Fibroblast of skin of abdomen (primary cell): ENCODE measurements at places on chromosomes 5 and 9.
A peak's percentile ranks its signal among the peaks of the same experiment; 100 is the strongest.

- DNase-seq: peak; percentile 28
Measured at GRCh38 chr9:121299467-121300282, 31.7 kb downstream of the GSN start.

GRCh38 chr9:129436751-129437625 is 183.9 kb downstream of the C9orf50 start:
- DNase-seq: peak; percentile 76

GRCh38 chr9:33719581-33720374 is 75.6 kb upstream of the PRSS3 start:
- no peak for DNase-seq

- DNase-seq: no peak
Measured at GRCh38 chr9:132596200-132596599, 13.8 kb downstream of the BARHL1 start.

- DNase-seq: no peak
Measured at GRCh38 chr9:36485647-36486328, 85.7 kb upstream of the RNF38 start.

- peak; percentile 49 for DNase-seq
Measured at GRCh38 chr5:159886296-159886695, 30.0 kb upstream of the ADRA1B start.

- DNase-seq: no peak
Measured at GRCh38 chr9:10252174-10252573, 360.6 kb downstream of the PTPRD start.

GRCh38 chr5:127924606-127925005 is 159.0 kb upstream of the SLC12A2 start:
- no peak for DNase-seq
